Renal cortex interstitium (tissue), 15 donors: ENCODE measurements at places on chromosomes 6 and 20.

- DNase-seq = no peak
Measured at GRCh38 chr6:113377362-113377942, 479.7 kb upstream of the MARCKS start.

GRCh38 chr6:7526755-7527154 is 14.7 kb upstream of the DSP start:
- no peak for DNase-seq

DNA sequence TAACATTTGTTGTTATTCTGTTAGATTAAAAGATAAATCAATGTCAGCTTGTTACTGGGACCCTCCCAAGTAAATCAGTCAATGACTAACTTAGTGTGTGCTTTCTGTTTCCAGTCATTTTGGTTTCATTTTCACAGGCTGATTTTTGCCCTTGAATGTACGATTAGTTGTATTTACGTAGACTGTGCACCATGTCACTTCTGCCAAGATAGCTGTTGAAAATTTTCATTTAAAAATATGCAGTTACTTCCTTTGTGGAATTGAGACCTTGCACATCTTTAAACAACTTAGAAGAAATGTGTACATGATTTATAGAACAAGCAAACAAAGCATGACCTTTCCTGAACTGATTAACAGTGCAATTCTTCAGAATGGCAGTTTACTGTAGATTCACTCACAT is 944.8 kb upstream of the CITED2 start:
- DNase-seq = peak; percentile 9

DNA sequence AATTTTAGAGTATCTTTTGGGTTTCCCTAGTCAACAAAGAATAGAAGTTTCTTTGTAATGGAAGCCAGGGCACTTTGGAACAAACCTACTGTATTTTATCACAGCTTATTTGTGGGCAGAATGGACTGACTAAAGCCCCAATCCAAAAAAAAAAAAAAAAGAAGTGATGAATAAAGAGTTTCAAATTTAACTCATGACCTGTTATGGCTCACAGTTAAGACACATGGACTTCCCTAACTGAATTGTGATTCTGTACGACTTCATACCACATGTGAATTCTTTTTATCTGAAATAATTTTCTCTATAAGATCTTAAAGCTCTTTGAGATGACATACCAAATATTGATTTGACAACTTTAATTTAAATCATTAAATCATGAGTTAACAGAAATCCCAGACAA is 77.2 kb downstream of the FILIP1 start:
- no peak for DNase-seq

- DNase-seq = no peak
Measured at GRCh38 chr20:1830240-1830639, 65.0 kb upstream of the SIRPA start.

GRCh38 chr6:41939848-41940758 is 1.5 kb downstream of the CCND3 start:
- no peak for DNase-seq

- DNase-seq = no peak
Measured at GRCh38 chr6:127076466-127076865, 42.0 kb upstream of the RSPO3 start.

- no peak for DNase-seq
Measured at GRCh38 chr6:148716811-148717210, 30.0 kb upstream of the UST start.

DNA sequence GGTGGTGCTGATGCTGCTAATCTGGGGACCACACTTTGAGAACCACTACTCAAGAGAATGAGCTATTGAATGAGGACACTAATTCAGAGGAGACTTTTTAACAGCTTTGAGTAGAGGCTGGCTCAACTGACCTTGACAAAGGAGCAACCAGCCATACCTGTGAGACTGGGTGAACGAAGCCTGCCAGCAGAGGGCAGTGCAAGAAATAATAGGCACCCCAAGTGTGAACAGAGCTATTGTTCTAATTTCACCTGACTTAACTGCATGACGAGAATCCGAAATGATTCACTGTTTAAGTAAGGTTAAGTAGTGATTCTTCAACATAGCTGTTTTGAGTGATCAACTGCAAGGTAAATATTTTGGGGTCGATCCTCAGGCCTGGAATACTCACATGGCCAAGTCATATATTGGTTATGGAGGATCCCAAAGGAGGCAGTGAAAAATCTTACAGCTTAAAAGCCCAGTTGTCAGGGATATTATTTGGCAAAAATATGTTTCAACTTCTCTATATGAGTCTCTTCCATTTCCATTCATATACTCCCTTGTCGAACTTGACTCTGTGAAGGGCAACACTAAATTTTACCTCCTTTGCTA is 550.5 kb upstream of the MARCKS start:
- no peak for DNase-seq

DNA sequence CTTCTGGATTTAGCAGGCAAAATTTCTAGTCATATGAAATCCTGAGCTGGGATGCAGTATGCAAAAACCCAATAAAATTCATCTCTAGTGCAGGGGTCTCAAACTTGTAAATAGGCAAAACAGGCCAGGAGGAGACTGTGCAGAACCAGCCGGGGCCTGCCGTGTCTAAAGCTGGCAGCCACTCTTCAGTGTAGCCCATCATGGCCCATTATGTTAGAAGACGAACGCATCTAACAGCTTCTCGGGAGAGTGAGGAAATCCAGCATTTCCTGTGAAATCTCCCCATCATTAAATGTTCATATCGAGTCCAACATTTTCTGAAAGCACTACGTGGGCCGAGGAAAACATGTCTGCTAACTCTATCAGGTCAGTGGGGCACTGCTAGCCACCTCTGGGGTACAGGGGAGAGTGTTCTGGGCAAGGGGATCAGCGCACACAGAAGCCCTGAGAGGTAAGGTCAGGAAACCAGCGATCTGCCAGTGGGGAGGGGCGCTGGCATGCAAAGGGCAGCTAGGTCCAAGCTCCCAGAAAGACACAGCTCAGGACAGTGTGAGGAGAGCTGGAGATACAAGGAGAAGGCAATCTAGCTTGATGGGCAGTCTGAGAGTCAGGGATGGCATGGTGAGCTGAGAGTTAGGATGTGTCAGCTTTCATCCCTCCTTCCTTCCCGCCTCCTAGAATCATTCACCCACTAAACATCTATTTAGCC is 144.2 kb downstream of the PREX1 start:
- no peak for DNase-seq

DNA sequence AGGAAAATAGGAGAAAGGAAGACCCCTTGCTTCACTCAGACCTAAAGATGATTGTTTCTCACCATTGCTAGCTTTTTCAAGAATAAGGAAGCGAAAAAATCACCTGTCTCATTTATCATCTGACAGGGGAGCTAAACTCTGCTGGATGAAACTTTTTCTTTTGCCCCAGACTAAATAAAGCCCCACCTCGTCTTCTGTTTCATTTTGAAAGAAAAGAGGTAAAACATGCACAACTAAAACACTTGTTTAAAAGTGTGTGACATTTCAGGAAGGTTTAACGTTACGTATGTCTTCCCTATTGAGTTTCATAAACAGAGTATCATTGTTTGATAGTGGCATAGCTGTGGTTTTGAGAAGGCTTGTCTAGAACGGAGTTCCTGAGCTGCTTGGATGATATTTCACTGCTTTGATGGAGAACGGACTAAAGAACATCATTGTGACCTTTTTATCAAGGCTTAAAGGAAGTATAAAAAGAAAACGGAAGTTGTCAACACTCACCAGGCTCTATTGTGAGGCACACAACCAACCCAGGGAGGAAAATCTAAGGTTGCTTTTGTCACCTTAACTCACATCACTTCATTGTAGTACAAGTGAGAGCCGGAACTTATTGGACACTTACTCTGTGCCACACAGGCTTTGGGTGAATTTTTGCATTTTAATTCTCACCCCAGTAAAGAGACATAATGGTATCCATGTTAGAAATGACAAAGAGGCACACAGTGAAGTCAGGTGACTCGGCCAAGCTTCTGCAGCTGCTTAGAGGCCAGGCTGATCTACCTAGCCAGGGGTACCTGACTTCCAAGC is 29.5 kb downstream of the TSHZ2 start:
- DNase-seq = no peak

DNA sequence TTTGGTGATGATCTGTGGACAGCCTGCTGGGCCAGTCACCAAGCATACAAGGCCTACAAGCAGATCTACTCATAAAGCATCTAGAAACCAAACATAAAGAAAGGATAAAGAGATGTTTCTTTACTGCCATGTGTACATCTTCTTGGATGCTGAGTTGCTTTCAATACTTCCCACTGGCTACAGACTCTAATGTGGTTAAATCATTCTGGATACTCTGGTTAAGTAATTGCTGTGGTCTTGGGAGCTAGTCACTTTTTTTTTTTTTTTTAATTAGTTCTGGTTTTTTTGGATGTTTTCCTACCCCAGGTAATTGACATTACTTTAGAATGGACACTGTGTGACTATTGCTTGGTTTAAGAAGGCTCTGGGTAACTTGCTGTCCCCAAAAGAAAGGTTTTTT is 215.4 kb upstream of the RUNX2 start:
- no peak for DNase-seq

DNA sequence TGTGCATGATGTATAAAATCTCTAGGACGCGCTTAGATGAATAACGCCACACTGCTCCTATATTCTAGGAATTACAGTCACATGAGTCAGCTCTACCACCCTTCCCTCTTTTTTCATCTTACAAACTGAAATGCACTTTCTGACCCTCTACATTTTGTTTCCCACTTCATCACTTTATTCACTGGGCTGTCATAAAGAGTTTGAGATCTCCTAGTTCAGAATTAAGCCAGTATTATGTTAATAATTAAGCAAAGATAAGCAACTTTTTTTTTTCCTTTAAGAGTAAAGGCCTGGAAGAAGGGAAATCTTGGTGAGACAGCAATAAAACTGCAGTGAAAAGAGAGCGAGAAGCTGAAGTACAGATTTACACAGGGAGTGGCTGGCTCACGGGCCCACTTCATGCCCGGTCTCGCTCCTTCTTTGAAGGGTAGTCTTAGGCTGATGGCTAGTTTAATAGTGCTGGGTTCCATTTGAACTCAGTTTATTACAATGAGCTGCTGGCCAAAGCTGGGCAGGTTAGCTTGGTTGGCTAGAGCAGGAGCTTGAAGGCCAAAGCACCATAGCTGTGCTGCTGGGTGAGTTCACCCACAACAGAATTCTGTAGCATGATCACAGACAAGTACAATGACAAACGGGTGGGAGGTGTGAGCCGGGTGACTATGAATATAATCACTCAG is 110.6 kb downstream of the MAP7 start:
- DNase-seq = no peak

- DNase-seq = no peak
Measured at GRCh38 chr6:167445568-167445967, 120.7 kb downstream of the TTLL2 start.

DNA sequence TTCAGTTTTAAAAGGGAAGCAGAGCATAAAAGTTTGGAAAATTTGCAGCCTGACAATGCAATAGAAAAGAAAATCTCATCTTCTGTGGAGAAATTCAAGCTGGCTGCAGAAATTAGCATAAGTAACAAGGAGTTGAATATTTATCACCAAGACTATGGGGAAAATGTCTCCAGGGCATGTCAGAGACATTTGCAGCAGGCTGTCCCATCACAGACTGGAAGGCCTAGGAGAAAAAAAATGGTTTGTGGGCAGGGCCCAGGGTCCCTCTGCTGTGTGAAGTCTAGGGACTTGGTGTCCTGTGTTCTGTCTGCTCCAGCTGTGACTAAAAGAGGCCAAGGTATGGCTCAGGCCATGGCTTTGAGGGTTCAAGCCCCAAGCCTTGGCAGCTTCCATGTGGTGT is 8.1 kb upstream of the LAMA2 start:
- DNase-seq = no peak

DNA sequence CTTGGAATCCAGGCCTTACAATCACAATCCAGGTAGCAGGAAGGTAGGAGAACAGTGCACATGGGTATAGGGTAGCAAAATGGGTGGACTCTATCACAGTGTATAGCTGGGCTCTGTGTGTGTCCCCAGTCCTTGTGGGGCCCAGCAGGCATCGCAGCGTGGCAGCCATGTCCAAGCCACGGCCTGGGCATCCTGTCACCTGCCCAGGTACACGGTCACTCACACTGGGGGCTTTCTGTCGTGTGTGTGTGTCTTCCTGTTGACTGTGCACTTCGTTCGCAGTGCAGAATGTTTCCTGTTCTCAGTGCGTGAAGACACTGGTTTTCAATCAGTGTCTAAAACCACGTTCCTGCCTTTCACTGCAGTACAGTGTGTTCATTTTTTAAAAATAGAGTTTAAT is 523.2 kb upstream of the JARID2 start:
- no peak for DNase-seq

DNA sequence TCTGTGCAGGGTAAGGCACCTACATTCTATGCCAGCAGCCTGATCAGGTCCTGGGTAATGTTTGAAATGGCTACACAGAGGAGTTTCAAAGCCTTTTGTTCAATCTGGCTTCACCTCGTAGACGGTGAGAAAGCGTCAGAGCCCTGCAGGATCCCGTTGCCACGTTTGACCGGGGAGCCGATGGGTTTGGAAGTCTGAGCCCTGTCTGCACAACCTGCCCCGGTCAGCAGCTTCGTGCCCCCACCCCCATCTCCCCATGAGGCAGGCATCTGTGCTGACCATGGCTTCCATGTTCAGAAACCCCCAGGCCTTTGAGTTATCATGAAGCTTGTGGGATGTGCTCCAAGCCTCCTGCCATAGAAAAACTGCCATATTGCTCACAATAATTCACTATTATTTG is 63.9 kb downstream of the PTPN1 start:
- no peak for DNase-seq

DNA sequence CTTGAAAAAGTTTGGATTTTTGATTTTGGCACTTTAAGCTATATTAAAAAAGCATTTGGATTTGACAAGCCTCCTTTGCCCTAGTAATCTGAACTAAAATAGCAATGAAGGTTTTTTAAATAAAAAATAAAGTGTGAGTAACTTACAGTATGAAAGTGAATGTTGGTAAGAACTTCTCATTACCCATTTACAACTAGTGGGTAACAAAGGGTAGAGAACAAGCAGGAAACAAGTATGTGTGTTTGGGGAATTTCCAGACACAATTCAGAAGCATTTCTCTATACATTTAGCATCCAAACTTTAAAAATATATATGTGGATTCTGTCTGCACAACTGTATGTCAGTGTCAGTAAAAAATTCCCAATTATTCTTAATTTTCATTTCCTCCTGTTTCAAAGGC is 2.9 kb downstream of the TMEM30A start:
- no peak for DNase-seq

DNA sequence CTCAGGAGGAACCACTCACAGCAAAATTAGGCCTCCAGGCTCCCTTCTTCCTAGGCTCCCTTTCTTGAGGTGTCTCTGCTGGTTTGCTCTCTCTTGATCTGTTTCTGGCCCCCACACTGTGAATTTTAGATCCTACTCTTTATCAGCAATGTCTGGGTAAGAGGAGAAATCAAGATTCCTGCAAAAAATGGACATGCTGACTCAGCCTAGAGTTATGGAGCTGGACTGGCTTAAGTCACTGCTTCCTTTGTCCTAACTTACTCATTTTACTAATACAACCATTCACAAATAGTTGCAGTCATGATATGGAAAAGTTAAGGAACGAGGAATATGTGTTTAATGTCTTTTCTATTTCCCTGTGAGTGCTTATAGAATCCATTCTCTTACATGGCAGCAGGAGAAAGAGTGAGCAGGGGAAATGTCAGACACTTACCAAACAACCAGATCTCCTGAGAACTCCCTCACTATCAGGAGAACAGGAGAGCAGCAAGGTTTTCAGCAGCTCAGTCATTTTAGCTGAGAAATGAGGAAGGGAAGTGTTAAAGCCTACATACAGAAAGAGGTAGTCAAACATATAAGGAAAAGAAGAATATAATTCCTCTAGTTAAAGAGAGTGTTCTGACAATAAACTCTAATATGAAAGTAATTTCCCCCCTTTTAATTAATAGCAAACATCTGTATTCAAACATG is 160.8 kb downstream of the PDE7B start:
- no peak for DNase-seq

- no peak for DNase-seq
Measured at GRCh38 chr20:19929481-19930145, 87.5 kb upstream of the NAA20 start.

- no peak for DNase-seq
Measured at GRCh38 chr20:60835876-60836275, 416.2 kb upstream of the CDH4 start.
